ENCODE measurements at places on chromosomes 3 and 15.
A peak's percentile ranks its signal among the peaks of the same experiment; 100 is the strongest.

- DNase-seq: no peak
Measured at GRCh38 chr15:94972314-94972713, 741.0 kb downstream of the MCTP2 start.

DNA sequence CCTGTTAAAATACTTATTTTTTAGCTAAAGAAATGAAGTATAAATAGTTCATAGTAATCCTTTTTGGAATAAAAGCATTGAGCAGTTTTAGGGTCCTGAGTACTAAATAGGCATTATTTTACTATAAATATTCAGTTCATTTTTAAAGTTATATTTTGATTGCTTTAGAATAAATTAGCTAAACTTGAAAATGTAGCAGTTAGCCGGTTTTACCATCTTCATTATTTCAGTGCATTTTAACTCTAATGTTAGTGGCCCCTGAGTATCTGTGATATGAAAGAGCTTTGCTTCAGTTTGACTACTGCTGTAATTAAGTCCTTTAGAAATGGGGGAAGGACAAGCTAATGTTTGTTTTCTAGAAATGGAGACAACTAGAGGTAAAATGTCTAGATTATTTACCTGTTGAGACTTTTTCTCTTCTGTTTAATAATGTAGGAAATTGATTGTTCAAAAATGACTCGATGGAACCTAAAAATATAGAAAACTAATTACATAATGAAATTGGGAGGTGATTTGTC is 3.6 kb downstream of the SMC4 start:
- DNase-seq: no peak

GRCh38 chr3:72571638-72572114 is 276.6 kb downstream of the SHQ1 start:
- no peak for DNase-seq

DNA sequence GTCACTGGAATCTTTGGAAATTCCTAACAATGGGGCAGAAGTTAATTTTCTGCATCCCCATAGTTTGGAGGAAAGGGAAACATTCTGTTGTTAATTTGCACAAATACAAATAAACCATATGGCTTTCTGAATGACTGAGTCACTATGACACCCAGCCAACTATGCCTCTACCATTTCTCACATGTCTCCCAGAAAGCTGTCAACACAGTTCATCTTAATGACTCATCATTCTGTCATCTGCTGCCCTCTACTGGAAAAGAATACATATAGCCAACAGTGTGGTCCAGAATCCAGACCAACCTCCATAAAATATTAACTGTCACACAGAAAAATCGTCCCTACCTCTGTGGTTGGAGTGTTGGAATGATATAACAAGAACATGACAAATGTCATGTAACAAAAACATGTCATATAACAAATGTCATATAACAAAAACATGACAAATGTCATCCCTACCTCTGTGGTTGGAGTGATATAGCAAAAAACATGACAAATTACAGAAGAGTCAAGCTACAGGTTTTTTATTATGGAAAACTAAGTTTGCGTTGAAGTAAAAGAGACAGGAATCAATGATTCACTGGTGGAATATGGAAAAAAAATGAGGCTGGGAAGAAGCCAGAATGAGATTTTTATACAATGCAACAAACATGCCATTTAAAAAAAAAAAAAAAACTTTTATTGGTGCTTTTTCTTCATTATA is 47.7 kb upstream of the GYG1 start:
- peak; percentile 16 for DNase-seq

DNA sequence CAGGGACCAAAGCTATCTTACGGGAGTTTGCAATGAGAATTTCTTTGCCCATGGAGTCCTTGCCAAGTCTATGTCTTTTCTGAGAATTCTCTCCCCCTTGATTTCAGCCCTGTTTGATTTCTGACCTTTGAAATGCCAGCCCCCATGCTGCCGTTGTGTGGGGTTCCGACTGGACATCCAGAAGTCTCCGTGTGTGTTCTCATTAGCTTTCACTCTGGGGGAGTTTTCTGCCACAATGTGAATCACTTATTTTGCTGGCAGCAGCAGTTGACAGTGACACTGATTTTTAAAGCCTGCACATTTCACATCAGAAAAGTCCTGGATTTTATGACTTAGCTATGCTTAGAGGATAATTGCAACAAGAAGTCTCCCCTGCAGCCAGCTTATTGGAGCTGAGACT is 98.4 kb upstream of the CTDSPL start:
- no peak for DNase-seq

- DNase-seq: no peak
Measured at GRCh38 chr15:75925440-75925839, 21.8 kb downstream of the FBXO22 start.

DNA sequence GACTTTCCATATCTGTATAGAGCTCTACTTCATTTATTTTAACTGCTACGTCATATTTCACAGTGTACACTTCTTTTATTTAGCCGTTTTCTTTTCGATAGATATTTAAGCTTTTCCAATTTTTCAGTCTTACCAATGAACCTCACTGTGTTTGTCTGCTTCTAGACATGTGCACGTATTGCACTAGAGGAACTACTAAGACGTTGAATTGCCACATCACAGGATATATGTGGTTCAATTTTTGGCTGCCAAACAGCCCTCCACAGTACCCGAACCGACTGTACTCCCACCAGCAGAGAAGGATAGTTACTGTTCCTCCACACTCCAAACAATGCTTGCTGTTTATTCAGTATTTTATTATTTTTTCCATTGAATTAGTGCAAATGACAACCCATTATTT is 2.0 kb downstream of the NR1I2 start:
- DNase-seq: no peak

DNA sequence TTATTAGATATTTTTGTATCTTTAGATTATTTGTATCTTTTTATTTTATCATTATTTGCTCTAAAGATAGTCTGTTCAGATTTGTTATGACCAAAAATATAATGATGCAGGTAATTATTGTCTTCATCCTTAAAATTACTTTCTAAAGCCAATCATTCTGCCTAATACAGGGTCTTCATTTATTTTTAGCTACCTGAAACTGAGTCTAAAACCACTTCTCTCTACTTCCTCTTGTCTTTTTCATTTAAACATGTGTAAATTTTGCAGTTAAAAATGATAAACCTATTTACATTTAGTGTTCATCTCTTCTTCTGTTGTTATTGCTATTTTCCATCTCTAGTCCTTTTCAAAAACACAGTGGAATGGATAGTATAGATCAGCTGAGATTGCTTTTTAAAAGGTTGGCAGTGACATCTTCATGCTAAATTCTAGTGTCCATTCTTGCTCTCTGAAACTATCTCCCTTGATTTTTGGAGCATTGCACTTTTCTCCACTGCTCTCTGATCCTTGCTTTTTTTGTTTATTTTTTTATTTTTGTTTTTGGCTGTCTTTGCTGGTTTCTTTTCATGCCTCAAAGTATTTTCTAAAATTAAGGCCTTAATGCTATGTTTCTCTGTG is 91.8 kb downstream of the UBE2E2 start:
- no peak for DNase-seq

DNA sequence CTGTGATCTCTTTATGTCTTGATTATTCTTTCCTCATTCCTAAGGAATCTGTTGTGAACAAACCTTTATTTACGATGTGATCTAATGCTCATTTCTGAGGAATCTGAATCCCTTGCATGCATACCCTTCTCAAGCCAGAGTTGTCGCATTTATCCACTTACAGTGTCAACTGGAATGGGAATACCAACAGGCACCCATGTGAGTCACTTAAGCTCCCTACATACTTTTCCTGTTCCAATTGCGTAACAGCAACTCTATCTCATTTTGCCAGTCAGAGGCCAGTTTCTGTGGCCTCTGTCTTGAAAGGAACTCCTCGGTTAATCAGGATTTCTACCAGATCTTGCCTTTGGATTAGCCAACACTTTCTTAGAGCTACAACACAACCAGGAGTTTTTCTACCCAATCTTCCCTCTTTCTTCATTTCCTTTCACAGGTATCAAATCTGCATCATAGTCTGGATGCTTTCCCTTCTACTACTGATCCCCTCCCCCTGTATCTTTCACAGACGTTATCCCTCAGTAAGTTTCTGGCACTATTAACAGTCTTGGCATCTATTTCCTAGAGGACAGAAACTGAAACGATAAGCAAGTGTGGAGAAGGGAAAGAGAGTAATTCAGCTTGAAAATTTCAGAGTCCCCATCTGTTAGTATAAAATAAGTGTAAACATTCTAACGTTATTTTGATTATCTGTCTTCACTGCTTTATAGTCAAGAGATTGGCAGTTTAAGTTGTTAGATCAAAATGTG is 66.8 kb upstream of the BCHE start:
- DNase-seq: no peak

DNA sequence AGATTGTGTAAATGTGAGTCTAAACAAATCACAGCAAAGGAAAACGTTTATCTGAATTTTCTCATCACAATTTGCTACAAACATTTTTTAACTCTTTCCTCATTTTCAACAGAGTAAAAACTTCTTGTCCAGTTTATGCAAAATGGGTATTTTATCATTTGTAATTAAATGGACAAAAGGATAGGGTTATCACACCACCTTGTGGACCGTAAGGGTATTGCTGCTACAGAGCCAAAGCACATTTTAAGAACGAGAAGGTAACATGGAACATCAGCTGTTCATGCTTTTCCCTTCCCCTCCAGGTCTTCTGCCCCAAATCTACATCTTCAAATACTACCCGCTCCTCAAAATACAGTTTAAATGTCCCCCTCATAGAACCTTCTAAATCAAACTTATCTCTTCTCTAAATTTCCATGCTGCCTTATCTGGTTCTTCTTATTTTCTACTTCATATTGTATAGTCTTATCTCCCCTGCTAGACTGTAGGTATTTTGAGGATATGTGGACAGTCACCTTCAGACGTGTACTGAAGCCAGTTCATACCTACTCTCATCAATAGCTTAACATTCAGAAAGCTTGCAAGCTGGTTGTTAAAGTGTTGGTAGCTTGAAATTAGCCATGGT is 12.8 kb upstream of the SETMAR start:
- DNase-seq: peak; percentile 30

DNA sequence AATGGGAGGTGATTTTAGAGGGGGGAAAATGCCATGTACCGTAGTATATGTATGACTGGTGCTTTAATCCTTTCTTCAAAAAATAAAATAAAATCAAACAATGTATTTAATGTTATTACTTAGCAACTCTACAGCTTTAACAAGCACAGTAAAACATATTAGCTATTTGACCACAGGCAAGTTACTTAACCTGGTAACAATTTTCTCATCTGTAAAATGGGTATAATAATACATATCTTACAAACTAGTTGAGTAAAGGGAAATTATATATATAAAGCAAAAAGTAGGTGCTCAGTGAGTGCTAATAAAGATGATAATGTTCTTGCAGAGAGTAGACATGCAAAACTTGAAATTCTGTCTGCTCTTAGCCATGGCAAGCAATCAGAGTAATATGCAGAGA is 27.9 kb downstream of the SSR3 start:
- no peak for DNase-seq

DNA sequence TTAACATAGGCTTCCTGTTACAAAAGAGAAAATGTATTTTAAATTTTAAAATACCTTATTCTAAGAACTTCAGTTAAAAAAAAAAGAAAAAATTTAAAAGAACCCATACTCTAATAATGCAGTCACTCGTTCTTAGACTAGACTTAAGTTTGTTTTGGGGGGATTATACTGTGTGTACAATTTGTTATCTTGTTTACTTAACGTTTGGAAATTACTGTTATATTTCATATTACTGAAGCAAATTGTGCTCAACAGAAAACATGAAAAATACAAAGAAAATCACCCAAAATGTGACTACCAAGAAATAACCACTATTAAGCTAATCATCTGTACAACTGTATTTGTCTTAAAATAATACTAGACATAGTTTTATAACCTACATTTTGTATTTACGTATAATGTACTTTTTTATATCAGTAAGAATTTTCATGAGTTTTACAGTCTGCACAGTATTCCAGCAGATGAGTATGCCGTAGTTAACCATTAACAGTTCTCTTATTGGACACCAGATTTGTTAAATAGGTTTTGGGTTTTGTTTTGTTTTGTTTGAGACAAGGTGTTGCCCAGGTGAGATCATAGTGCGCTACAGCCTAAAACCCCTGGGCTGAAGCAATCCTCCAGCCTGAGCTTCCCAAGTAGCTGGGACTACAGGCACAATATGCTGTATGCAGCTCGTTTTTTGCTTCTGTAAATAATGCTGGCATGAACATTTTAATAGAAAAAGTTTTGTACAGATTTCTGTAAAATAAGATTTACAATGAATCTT is 88.8 kb upstream of the CHD2 start:
- DNase-seq: no peak

GRCh38 chr3:14453876-14454638 is 51.7 kb downstream of the SLC6A6 start:
- DNase-seq: no peak

GRCh38 chr3:166191411-166191810 is 354.2 kb upstream of the BCHE start:
- no peak for DNase-seq

- DNase-seq: no peak
Measured at GRCh38 chr3:20914310-20914709, 728.3 kb upstream of the SGO1 start.

DNA sequence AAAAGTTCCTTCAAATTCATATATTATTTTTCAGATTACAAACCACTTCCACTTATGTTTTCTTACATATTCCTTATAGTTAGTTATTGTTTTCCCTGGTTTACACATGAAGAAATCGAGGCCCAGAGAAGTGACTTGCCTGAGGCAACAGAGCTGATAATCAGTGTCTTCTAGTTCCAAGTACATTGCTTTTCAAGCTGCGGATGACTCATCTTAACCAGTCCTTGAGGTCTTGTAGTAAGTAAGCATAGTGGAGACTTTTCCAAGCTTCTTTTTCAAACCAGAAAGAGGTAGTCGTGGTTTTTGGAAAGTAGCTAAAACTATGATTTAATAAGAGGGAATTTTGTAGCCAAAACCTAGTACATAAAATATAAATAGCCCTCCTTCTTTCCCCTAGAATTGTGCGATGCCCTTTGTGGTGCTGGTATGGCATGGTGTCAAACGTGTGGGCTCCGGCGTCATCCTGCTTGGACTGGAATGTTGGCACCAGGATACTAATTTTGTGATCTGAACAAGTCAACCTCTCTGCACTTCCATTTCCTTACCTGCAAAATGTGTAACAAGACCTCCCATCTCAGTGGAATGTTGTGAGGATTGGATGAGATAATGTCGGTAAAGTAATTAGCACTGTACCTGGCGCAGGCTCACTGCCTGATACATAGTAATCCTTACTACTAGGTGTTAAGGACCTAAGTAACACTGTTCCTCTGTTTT is 19.0 kb upstream of the DLG1 start:
- DNase-seq: no peak

Data from DND-41 (cell line).